ENCODE measurements at places on chromosomes 6 and 20.
A peak's percentile ranks its signal among the peaks of the same experiment; 100 is the strongest.

DNA sequence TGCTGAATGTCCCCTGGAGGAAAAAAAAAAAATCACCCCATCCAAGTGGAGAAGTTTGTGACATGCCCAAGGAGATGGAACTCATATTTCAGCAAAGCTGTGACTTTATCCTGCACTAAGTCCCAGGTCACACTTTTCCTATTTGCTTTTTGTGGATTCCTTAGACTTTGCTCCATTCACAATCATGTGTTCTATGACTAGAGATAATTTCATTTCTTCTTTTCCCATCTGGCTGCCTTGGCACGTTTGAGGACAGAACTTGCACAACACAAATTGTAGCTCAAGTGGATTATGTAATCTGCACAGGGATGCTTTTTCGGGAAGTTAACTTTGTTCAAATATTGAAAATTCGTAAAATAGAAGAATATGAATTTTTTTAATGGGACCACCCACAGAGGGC is 100.7 kb upstream of the PTPN1 start:
- DNase-seq: no peak

DNA sequence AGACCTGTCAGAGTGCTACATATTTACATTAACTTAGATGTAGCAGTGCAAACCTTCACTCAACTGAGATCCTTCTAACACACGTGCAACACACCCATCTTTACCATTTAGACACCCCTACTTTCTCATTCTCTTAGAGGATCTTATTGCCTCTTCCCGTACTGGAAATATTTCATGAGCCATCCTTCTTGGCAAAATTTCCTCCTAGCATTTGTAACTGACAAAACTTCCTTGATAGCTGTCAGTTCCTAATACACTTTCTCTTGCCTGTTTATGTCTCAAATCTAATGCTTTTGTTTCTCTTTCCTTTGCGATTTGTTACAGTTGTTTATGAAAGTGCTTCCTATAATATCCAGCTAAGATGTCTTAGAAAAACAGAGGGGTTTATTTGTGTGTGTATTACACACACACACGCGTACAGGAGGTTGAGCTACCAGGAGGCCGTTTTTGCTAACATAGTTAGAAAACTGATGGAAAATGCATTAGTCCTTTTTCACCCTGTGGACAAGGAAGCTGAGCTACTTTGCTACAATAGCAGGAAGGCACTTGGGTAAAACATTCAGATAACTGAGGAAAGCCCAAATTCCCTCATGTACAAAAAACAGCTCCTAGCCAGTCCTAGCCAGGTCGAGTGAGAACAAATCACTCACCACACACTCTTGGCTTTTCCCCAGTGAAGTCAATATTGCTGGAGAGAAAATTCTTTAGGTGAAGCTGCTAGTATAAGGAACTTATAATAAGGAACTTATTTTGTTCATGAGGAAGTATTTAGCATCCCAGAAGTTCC is 153.6 kb downstream of the NFATC2 start:
- no peak for DNase-seq

DNA sequence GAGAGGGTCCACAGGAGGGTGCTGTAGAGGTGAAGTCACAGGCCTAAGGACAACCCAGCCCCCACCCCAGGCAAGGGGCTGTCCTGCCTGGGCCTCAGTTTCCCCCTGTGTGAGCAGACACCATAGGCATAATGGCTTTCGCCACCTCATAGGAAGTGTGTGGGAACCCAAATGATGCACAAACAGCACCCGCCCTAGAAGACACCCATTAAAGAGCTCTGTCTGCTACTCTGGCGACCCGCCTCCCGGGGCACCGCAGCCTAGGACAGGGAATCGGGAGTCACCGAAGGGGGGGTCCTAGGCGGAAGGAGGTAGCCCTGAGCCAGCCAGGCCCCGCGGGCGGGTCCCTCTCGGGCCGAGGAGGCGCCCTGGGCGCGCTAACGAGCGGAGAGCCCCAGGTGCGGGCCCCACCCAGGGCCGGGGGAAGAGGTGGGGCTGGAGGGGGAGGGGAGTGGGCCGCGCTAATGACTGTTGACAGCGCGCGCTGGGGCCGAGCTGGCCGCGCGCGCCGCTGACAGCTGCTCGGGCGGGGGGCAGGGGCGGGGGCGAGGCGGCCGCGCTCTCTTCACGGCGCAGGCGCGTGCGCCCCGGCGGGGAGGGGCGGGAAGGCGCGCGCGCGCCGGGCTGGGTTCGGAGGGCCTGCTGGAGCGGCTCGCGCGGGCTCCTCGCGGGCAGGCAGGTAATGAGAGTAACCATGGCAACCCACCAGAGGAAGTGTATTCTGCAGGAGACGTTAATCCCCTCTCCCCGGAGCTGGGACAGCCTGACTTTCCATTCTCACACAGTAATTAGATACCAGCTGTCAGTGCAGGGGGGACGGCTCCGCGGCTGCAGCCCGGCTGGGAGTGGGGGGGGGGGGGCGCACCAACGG is 48.9 kb downstream of the NOL4L start:
- DNase-seq: peak; percentile 79

- no peak for DNase-seq
These were observed 1.9 kb upstream of the BMP2 start for GRCh38 chr20:6765469-6766058.

DNA sequence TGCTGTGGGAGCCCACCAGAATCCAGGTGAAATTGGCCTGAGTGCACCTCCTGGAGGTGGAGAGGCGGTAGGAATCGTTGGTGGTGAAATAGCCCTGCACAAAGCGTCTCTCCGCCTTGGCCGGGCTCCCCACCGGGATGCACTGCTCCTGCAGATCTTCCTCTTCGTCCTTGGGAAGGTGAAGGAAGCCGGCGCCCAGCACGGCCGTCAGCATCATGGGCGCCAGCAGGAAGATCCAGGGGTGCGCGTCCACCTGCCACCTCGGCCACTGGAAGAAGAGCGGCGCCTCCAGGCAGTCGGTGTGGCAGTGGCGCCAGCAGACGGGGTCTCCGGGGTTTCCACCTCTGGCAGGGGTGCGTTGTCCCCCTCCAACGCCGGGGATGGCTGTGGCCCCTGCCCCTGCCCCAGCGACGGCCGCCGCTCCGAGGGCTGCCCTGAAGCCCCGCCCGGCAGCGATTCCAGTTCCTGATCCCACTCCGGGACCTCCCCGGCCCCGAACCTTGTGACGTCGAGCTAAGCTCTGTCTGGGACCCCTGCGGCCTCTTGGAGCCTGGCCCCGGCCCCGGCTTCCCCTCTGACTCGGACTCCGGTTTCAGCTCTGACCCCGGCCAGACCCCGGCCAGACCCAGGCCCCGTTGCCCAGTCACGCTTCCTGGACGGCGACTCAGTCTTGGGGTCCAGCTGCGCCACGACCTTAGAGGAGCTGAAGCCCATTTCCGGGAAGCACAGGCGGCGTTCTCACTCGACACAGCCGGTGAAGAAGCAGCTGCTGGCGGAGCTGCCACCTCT is 91.9 kb downstream of the CD164 start:
- no peak for DNase-seq

DNA sequence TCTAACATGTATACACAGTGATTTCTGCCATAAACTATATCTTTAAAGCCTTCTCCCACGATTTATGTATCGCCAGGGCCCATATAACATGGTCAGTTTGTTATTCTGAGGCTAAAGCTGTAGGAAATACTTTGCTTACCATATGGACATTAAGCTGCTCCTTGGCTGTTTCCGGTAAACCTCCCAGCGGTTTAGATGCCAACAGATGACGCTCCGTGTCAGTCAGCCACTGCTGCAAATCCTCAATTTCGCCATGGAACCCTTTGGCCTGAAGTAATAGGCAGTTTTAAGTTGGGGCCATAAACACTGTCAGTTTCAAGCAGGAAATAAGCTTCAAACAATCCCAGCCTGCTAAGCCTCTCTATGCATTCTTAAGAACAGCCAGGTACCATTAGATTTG is 145.4 kb downstream of the DST start:
- DNase-seq: no peak

DNA sequence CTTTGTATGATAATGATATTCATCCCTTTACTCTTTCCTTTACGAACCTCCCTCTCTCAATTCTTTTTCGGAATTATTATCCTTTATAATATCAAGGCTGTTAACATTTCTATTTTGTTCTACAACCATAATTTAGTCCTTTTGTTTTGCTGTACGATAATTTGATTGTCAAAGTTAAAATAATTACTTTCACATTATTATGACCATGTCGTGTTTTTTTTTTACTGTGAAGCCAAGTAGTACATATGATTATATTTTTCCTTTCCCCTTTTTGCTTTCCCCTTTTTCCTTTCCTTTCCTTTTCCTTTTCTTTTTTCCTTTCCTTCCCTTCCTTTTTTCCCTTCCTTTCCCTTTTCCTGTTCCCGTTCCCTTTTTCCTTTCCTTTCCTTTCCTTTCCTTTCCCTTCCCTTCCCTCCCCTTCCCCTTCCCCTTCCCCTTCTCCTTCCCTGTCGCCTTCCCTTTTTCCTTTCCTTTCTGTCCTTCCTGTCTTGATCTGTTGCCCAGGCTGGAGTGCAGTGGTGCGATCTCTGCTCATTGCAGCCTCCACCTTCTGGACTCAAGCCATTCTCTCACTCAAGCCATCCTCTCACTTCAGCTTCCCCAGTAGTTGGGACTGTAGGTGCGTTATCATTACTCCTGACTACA is 19.5 kb downstream of the CD2AP start:
- DNase-seq: no peak

DNA sequence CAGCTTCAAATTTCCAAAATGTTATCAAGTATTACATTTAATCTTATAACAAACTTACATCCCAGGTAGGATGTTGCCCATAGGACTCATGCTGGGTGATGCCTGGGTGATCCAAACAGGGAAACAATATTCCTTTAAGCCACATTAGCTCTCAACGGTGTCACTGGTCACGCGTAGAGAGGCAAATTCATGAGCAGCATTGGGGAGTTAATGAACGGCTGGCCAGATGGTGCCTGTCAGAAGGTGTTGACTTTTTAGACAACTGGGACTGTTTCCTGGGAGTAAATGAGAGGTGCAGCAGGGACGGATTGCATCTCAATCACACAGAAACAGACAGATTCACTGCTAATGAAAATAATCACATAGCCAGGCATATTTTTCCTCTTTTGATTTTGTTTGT is 83.3 kb upstream of the ID4 start:
- DNase-seq: no peak

- no peak for DNase-seq
These were observed 651.3 kb downstream of the KIF16B start for GRCh38 chr20:15921930-15922329.

DNA sequence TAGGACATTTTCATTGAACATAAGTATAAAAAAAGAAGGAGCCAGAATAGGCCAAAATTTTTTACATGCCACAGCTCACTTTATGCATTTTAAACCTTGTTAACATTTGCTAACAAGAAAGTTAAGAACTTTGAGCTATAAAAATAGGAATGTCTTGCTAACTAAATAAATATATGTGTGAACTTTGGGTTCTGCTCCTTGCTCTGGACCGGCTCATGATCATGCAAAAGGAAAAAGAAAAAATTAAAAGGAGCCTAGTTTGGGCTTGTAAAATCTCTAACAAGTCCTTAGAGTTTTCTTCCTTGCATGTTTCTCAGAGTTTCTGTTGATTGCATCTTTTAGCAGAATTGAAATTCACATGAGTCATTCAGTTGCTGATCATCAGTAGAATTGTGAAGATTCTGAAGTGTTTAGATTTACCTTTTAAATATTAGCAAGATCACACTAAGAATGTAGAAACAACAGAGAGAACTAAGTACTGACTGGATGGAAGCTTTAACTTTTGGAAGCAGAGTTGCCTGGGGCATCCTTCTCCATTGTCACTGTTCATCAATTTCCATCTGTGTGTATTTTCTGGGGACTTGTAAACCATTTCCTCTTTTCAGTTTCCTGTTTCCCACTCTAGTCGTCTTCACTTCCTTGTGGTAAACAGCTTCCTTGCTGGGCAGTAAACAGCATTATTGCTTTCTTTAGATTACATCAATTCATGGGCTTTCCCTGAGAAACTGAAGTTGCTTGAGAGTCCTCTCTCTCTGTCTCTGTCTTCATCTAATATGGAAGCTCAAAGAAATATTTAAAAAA is 458.4 kb upstream of the BTBD3 start:
- DNase-seq: no peak

GRCh38 chr20:21272279-21272678 is 30.9 kb upstream of the XRN2 start:
- DNase-seq: no peak

DNA sequence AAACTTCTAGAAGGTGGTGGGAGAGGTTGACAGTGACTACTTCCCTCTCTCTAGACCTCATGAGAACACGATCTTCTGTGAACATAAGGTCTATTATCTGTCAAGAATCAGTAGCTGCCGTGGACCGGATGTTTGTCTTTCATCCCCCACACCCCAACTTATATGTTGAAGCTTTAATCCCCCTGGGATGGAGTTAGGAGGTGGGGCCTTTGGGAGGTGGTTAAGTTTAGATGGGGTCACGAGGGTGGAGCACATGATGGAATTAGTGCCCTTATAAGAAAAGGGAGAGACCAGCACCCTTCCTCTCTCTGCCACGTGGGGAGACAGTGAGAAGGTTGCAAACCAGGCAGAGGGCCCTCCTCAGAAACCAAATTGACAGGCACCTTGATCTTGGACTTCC is 409.1 kb downstream of the QKI start:
- DNase-seq: no peak

GRCh38 chr20:30611239-30611984 is 646.1 kb upstream of the DEFB115 start:
- DNase-seq: no peak
